ENCODE measurements at places on chromosomes 13 and 19. TPM values are rescaled to one million over a fixed set of nuclear protein-coding genes. Genes with fewer than 3 reads are reported as not detected.

The KLK10 gene
- total RNA-seq, result not detected

DNA sequence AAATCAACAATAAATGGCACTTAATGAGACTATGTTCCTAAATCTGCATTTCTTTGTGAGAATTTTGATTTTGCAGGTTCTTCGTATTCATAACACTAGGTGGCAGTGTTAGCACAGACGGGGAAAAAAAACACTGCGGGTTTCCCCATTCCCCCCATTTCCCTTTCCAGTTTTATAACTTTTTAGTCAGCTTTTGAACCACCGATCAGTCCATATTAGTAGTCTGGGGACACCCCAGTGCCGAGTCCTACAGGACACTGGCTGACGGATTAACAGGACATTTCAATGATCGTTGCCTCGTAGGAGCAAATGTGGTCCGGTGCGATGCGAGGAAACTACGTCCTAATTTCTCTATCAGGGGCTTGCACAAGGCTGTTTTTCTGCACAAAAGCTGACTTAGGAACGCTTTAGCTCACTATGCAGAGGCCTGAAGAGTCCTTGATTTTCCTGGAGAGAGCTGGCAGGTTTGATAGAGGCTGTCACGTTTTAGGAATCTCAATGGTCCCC, 234.3 kb downstream of the LMO7 start:
- H3K36me3 ChIP-seq, result no peaks in the 10 kb centered on the region
- no peaks in the 10 kb centered on the region for H3K27me3 ChIP-seq
- no peak overlapping the region for H3K27ac ChIP-seq
- H3K4me3 ChIP-seq, result peak overlapping the region; percentile 45
- no peak for DNase-seq

DNA sequence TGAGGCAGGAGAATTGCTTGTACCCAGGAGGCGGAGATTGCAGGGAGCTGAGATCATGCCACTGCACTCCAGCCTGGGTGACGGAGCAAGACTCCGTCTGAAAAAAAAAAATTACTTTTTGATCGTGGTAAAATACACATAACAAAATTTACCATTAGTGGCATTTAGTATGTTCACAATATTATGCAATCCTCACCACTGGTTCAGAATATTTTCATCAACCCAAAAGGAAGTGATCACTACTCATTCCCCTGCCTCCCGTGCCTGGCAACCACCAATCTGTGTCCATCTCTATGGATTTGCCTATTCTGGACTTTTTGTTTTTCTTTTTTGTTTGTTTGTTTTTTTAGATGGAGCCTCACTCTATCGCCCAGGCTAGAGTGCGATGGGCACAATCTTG, 1.2 kb upstream of the PALM3 start:
- H3K27ac ChIP-seq, result no peak overlapping the region
- no peak for DNase-seq
- no peak overlapping the region for H3K4me3 ChIP-seq
- H3K27me3 ChIP-seq, result peaks cover 11% of the 10 kb centered on the region

The SIRT2 gene
- 33.6 TPM for total RNA-seq

The TEX26 gene
- total RNA-seq, result not detected

DNA sequence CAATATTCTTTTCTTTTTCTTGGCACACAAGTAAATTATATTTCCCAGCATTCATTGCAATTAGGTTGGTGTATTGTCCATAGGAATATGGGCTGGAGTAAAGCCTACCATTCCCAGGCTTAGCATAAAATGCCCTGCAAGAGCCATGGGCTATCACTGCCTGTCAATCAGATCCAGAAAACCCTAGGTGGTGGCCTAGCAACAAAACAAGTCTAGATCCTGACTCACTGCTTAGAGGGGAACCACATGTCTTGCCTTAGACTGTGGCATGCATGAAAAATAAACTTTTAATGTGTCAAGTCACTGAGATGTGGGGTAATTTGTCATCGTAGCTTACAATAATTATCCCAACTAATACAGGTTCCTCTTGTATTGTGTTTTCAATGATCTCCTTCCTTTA, 16.2 kb downstream of the SOX21 start:
- no peak overlapping the region for H3K27ac ChIP-seq
- H3K4me1 ChIP-seq, result no peaks in the 10 kb centered on the region
- no peaks in the 10 kb centered on the region for H3K36me3 ChIP-seq
- H3K4me3 ChIP-seq, result no peak overlapping the region
- peaks cover 15% of the 10 kb centered on the region for H3K27me3 ChIP-seq

The FPR3 gene
- 1.1 TPM for total RNA-seq

GRCh38 chr19:18385675-18386542, at the start of gene GDF15:
Gene GDF15 (plus strand): TSS chr19:18386158. CDS start chr19:18386190, 32 bp downstream.
- DNase-seq, result peak; percentile 11
- peak within 1 kb of the TSS; percentile 81 for H3K27ac ChIP-seq
- H3K4me1 ChIP-seq, result no peaks in the 10 kb centered on the region
- no peaks in the 10 kb centered on the region for H3K36me3 ChIP-seq

Measured in CD8-positive, alpha-beta memory T cell (primary cell).